GM20000 (cell line): ENCODE measurements at places on chromosomes 12 and 14.

DNA sequence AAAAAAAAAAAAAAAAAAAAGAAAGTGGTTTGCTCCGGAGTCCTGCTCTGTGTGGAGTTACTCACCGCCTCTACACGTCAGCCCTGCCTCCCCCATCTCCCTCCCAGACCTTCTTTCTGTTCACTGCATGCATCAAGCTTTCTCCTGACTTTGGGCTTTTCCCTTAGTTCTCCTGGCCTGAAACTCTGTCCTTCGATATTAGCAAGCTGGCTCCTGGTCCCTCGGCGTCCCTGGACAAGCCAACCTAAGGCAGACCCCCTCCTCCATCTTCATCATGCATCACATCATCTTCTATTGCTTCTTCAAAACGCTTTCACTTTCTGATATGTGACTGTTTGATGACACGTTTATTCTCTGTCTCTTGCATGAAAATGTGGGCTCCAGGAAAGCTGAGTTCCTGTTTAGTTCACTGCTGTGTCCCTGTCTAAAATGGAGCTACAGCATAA is 40.6 kb downstream of the SLC15A4 start:
- DNase-seq: peak; percentile 63

DNA sequence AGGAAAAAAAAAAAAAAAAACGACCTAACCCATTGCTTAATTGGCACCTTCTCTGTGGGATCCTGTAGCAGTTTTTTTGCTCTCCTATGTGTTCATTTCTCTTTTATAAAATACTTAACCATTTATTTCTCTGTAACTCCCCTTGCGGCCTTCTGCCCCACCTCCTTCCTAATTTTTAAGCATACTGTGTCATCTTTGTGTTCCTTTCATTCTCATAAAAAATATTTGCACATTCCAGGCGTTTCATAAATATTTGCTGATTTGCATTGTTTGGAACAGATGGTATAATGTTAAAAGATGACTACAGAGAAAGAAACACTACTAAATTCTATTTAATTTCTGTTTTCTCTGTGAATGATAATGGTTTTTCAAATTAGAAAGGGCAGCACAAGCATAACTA is 77.9 kb downstream of the NPAS3 start:
- no peak for DNase-seq

- no peak for DNase-seq
Observed at GRCh38 chr12:29703528-29703927, 80.2 kb downstream of the TMTC1 start.

DNA sequence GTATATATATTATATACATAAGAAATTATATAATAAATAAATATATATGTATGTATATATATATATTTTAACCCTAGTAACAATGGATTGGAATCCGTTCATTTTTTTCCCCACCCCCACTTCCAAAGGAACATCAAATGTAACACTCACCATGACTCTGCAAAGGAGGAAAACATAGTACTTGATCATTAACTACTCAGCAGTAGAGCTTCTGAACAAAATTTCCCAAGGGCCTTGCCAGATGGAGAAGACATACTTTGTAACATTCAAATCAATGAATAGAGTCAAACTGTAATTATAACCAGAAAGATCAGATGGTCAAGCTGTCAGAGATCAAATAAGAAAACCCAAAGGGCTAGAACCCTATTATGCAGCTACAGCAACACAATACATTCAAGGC is 126.0 kb upstream of the CNTN1 start:
- DNase-seq: no peak

GRCh38 chr12:112876506-112876905 is 30.3 kb upstream of the OAS1 start:
- no peak for DNase-seq

DNA sequence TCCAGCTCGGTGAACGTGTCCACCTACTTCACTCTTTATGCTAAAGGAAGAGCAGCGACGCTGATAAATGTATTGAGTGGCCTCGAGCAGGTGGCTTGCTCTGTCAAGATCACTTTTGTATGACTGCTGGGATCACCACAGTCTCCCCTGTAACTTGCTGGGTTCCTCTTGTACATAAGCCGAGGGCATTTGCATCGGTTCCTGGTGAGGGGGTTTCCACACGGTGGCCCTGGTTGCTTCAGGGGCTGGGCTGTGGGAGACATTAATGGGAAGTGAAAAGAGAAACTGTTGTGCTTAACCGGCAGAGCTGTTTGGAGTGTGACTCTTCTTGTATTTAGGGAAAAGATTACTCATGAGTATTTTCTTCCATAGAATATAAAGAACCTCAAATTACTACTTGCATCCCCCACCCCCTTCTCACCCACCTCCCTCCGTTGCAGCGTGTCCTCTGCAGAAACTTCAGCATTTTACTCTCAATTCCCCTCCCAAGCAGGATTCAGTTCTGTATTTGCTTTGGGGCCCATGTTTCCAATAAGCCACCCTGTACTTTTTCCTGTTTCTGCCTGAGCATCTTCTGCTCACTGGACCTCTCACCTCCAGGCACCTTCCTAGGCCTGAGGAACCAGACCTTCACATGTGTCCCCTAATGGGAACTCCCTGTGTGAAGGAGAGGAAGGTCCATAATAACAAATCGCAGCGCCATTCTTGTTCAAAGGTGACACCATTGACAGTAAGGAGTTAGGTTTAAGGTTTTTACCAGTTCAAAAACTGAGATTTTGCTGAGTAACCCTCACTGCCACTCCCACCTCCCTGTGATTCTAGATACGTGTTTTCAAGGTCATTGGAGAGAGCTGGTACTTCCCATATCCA is 187.0 kb downstream of the ETV6 start:
- peak; percentile 83 for DNase-seq

- no peak for DNase-seq
Observed at GRCh38 chr14:81534510-81535074, 939 bp upstream of the SEL1L start.

DNA sequence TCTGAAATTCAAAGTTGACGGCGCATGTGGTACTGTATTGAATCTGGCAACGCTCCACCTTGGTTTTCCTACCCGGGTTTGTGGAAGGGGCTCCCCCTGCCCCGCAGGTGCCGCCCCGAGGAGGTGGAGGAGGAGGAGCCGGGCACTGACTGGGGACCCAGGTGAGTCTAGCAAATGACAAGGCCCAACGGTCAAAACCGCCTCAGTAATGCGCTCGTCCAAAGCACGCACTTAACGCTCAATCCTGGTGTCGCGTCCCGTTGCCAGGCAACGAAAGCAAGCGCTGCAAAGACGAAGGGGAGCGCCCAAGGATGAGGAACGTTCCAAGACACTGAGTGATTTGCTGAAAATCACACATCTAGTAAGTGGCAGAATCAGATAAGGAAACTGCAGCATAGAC is 24.0 kb upstream of the CLEC4E start:
- no peak for DNase-seq

DNA sequence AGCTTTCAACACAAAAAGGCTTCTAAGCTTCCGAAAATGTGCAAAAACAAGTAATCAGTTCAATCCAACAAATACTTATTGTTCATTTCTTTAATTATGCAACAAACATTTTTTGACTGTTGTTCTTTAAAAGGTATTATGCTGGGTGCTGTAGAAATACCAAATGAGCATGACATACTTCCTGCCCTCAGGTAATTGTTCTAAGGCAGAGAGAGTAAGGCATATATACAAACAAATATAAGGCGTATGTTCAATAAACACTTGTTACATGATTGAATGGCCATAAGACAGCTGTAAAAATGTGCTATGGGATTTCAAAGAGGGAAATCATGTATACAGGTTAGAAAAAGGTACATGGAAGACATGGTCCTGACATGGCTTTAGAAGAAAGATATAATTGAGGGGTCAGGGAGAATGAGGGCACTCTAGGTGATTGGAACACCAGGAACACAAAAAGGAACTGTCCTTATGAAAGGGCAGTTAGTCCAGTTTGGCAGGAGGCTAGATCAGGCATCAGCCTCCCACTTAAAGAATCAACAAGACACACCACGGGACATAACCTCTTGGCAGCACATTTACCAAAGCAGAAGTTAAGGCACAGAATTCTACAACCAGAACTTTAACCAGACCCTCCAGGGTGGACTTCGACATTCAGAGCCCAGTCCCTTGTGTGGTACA is 135.8 kb upstream of the SCAF11 start:
- DNase-seq: no peak
